Brain (organoid and tissue), 16 donors: ENCODE measurements at places on chromosomes 4 and X. TPM values are rescaled to one million over a fixed set of nuclear protein-coding genes. Genes with fewer than 3 reads are reported as not detected.

The CT55 gene
- polyA plus RNA-seq = not detected

The GAGE12J gene
- polyA plus RNA-seq = not detected

The GATA1 gene
- polyA plus RNA-seq = not detected

The SHOX gene
- polyA plus RNA-seq = not detected

The TMSB15C gene
- 3.7 TPM for polyA plus RNA-seq

The GASK1B gene
- polyA plus RNA-seq = 4.4 TPM

The GAGE12E gene
- polyA plus RNA-seq = not detected

The IL21 gene
- not detected for polyA plus RNA-seq

The MYOZ2 gene
- 0.15 TPM for polyA plus RNA-seq

The ETDB gene
- polyA plus RNA-seq = not detected

The NSG1 gene
- polyA plus RNA-seq = 267 TPM

The GLRB gene
- 7.2 TPM for polyA plus RNA-seq

The TLR7 gene
- 0.37 TPM for polyA plus RNA-seq

The FRMPD4 gene
- 0.66 TPM for polyA plus RNA-seq

The MAGEB17 gene
- polyA plus RNA-seq = not detected

The WNK3 gene
- 0.59 TPM for polyA plus RNA-seq

The CT45A10 gene
- polyA plus RNA-seq = not detected

The TRIM61 gene
- polyA plus RNA-seq = not detected

The KIF4A gene
- polyA plus RNA-seq = 20.3 TPM

The ANOS1 gene
- 2.3 TPM for polyA plus RNA-seq

The RNF128 gene
- polyA plus RNA-seq = 0.51 TPM

The HERC3 gene
- polyA plus RNA-seq = 9.4 TPM

The PI4K2B gene
- polyA plus RNA-seq = 4.4 TPM

The SFRP2 gene
- 10.1 TPM for polyA plus RNA-seq

The YIPF7 gene
- not detected for polyA plus RNA-seq

The PPEF2 gene
- polyA plus RNA-seq = not detected

The GAB3 gene
- polyA plus RNA-seq = 0.59 TPM

The ARAF gene
- 55.5 TPM for polyA plus RNA-seq

The SOX3 gene
- polyA plus RNA-seq = 0.39 TPM
